Endothelial cell of umbilical vein (primary cell): ENCODE measurements at places on chromosomes 5 and 9. TPM values are rescaled to one million over a fixed set of nuclear protein-coding genes. Genes with fewer than 3 reads are reported as not detected.

ZNF658 gene
- 0.53 and 0.76 TPM in 2 replicates for polyA plus RNA-seq

ZDHHC11B gene
- not detected in 2 replicates for polyA plus RNA-seq

SLCO6A1 gene
- not detected in 2 replicates for polyA plus RNA-seq

LCN12 gene
- 0.52 and 0.62 TPM in 2 replicates for polyA plus RNA-seq

OCLN gene
- polyA plus RNA-seq, result 9.6 and 11.2 TPM in 2 replicates

KIF20A gene
- polyA plus RNA-seq, result 36.6 and 38.7 TPM in 2 replicates

GRCh38 chr9:37198039-37198729 lies 77.8 kb downstream of the ZCCHC7 start:
- H3K4me3 ChIP-seq, result no peak overlapping the region
- H3K27ac ChIP-seq, result no peak overlapping the region
- no peaks in the 10 kb centered on the region for H3K36me3 ChIP-seq
- H3K4me1 ChIP-seq, result peaks cover 27% of the 10 kb centered on the region
- H3K27me3 ChIP-seq, result no peaks in the 10 kb centered on the region
- DNase-seq, result no peak

DNA sequence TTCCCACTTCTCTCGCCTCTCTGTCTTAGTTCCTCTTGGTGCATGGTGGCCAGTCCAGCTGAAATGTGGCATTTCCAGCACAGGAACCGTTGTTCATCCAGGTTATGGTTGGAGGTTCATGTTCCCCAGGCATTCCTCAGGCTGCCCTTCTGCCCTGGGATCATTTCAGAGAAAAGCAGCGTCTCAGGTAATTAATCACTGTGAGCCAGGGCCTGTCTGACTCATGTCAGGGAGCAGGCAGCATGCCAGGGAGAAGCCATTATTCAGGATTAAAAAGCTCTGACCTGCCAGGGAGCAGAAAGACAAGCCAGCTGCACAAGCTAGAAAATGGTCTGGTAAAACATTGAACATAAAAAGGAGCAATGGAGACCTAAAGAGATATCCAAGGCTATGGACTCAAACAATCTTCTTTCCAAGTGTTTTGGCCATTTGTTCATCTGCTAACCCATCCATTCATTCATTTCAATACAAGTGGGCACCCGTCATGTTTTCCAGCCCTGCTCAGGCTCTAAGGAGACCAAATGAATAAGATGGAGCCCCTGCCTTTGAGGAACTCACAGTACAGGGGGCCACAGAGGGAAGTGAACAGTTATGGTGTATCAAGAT lies 241.4 kb downstream of the DRD1 start:
- no peaks in the 10 kb centered on the region for H3K36me3 ChIP-seq
- H3K4me3 ChIP-seq, result no peak overlapping the region
- no peaks in the 10 kb centered on the region for H3K4me1 ChIP-seq
- no peak overlapping the region for H3K27ac ChIP-seq
- DNase-seq, result no peak

DNA sequence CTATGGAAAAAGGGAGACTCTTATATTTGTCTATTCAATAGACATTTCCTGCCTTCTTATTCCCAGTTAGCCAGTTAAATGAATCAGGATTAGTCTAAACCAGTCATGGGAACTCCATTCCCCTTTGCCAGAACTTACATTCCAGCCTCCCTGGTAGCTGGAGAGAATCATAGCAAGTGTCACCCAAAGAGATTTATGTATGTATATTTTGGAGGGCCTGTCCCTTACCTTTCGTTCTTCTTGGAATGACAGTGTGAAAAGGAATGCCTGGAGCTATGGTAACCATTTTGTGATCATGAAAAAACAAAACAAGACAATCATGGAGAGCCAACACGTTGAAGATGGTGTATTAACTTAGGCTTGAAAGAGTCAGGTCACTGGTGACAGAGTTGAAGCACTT lies 627.7 kb downstream of the CCDC171 start:
- H3K4me1 ChIP-seq, result no peaks in the 10 kb centered on the region
- H3K27me3 ChIP-seq, result no peaks in the 10 kb centered on the region
- no peak overlapping the region for H3K4me3 ChIP-seq
- no peak overlapping the region for H3K27ac ChIP-seq
- no peak for DNase-seq
- no peaks in the 10 kb centered on the region for H3K36me3 ChIP-seq
